ENCODE measurements at places on chromosomes 7 and 10.

DNA sequence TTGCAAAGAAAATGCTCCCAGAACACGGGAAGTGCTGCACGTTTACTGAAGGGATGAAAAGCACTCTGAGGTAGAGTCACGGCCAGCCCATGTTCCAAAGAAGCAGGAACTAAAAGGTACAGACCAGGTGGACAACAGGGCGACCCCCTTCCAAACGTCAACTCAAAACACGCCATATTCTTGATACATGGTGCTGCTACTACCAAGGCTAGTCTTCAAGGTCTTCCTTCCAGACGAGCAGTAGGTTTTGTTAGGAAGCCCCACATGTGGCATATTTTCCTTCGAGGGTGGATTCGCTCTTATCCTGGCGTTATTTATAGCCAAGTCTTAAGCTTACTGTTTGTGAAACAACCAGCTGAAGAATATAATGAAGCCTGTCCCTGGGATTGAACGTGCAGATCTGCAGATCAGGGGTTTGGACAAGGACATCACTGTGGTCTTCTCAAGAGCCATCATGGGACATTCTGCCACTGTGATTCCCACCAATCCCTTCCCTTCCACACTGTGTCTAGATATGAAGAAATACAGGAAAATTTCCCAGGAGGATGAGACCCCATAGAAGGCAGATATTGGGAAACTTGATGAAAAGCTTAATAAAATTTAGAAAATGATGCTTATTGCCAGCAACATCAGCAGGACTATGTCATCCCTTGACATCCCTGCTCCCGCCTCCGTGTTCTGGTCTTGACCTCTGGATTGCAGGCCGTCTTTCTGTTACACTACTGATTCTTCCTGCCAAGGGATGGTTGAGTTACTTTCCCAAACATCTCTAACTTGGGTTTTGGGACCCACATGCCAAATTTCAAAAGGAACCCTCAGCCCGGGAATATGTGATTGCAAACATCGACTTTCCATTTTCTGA is 734.4 kb downstream of the PARD3 start:
- DNase-seq = no peak

- peak; percentile 94 for DNase-seq
Measured at GRCh38 chr10:35259769-35260397, 76.4 kb upstream of the CCNY start.

DNA sequence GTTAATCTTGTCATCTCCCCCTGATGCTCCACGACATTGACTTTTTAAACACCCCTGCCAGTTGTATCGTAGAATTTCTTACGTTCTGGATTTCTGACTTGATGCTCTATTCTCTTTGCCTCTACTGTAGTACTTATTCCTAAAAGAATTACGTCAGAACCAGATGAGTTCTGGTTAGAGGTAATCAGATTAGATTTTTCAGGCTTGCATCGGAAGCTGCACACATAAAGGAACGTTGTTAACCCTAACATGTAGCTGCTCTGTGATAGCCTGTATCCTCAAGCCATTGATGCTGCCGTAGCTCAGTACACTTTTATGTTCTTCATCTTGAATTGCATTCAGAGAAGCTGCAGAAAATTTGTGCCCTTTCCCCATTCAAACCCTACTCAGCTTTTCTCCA is 26.3 kb upstream of the TMEM236 start:
- no peak for DNase-seq

- DNase-seq = peak; percentile 8
Measured at GRCh38 chr7:55939514-55940123, 12.1 kb upstream of the MRPS17 start.

- DNase-seq = peak; percentile 45
Measured at GRCh38 chr10:60537697-60538096, 148.0 kb upstream of the ANK3 start.

GRCh38 chr7:44617225-44617890 is 10.9 kb downstream of the OGDH start:
- peak; percentile 43 for DNase-seq

- DNase-seq = no peak
Measured at GRCh38 chr7:25369786-25370185, 141.5 kb upstream of the NPVF start.

- peak; percentile 98 for DNase-seq
Measured at GRCh38 chr7:101138213-101138870, 11.4 kb downstream of the SERPINE1 start.

DNA sequence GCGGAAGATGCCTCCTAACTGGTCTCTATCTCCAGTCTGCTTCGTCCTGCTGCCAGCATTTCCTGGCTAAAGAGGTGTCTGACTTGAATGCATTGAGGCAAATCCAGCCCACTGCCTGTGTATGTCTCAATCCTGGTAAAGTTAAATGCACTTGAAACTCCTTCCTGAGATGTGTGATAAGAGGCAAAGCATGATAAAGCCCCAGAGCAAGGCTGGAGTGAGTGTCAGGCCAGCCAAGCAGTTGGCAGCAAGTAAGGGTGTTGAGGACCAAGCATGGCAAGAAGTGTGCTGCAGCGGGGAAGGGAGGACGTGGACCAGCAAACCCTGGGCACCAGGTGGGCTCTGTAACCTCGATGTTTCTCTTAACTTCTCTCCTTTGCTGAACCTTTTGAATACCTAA is 29.1 kb downstream of the LRRC18 start:
- no peak for DNase-seq

GRCh38 chr7:147423875-147424274 is 1166.7 kb upstream of the C7orf33 start:
- no peak for DNase-seq

DNA sequence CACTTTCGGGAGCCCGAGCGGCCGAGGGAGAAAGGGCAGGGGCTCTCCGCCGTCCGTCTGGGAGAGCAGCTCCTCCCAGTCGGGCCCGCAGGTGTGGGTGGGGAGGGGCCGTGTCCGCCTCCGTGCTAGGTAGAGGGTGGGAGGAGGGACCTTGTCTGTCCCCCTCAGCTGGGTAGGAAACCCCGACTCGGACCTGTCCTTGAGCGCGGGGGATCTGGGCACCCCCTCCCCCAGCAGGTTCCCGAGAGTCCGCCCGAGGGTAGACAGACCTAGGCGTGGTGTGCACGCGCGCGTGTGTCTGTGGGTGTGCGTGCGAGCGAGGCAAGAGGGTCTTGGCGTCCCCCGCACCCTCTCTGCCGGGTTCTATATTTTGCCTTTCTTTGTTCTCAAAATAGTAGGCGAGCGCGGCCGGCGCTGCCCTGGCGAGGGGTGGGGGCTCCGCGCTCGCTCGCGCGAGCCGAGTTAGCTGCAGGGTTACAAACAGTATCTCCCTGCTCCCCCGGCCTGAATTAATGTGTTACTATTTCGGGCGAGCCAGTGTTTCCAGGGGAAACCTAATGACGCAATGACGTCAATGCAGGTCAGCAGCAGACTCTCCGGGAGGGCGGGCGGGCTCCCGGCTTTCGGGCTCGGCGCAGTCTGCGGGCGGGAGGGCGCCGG is 73.9 kb upstream of the LEP start:
- peak; percentile 68 for DNase-seq

GRCh38 chr10:133565441-133566294 is at the start of gene SYCE1:
TSS of gene SYCE1 (minus strand) at chr10:133565583. CDS start at chr10:133565529, 54 bp downstream.
- no peak for DNase-seq

GRCh38 chr7:149788300-149788851 is 15.0 kb upstream of the ZNF467 start:
- no peak for DNase-seq

DNA sequence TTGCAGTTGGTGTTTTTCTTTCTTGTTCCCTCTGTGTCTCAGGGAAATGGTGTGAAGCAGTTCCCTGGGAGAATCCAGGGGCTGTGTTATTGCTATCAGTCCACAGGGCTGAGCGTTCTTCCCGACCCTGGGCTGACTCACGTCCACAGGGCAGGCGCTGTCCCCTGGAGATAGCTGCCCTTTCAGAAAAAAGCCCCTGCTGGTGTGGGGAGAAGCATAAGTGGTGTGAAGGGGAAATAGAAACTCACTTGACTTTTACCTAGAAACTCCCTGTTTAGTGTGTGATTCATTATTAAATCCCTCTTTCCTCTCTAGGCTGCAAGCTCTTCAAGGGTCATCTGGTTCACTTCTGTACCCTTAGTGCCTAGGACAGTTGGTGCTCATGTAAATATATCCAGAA is 63.3 kb upstream of the SMNDC1 start:
- no peak for DNase-seq

- peak; percentile 100 for DNase-seq
Measured at GRCh38 chr7:94183289-94183749, 179.2 kb upstream of the BET1 start.

DNA sequence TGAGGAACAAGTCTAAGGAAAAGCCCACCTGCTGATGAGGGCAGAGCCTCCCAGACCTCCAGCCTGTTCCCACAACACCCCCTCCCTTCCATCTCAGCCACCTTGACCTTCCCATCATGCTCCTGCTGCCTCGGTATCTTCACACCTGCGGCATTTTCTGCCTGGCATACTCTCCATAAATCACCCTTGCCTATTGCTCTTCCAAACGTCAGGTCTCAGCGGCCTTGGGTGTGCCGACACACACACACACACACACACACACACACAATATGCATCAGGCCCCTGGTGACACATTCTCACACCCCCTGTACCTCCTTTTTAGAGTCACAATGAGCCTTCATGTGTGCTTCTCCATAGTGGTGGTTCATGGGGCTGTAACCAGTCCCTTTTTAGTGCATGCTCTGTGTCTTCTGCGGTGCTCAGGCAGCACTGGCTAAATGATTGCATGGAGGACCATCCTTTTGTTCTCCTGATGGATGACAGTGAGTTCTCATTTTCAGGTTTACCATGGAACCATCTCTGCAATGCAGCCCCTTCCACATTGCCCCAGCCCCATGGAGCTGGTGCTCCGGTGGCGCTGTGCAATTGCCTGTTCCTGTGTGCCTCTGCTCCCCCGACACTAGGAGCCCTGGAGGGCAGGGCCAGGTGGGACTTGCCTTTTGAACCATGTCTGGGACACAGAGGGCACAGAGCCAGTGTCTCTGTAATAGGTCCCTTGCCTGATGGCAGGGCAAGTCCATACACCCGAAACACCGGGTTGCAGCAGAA is 4.5 kb downstream of the ADIRF start:
- DNase-seq = no peak

GRCh38 chr10:79445977-79446757 is 743 bp upstream of the ZCCHC24 start:
- peak; percentile 48 for DNase-seq

DNA sequence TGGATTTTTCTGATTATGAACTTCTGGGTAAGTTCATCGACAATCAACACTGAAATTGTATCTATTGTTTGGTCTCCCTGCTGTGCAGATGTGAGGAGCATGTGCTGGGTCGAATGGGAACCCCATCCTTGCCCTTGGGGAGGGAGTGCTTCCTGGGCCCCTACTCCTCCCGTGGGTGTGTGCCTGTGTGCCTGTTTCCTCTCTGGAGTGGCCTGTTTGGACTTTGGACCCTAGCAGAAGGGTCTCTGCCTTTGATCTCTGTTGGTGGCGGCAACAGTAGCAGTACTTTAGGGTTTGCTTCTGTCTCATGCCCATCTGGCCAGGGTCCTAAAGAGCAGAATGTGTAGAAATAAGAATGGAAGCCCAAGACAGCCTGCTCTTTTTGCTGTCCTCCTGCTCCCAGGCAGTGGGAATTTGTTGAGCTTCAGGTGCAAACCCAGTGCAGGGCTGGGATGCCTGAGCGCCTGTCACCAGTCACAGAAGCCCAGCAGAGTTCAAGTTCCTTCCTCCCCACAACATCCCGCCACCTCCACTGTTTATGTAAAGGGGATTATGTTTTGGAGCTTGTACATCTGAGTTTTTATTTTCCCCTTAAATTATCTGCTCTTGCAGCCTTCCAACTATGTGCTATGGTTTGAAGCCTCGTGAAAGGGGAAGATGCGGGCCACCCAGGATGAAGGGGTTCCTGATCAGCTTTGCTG is 1.5 kb upstream of the TACR2 start:
- DNase-seq = no peak

- DNase-seq = peak; percentile 14
Measured at GRCh38 chr7:131225619-131226513, 101.8 kb upstream of the MKLN1 start.

DNA sequence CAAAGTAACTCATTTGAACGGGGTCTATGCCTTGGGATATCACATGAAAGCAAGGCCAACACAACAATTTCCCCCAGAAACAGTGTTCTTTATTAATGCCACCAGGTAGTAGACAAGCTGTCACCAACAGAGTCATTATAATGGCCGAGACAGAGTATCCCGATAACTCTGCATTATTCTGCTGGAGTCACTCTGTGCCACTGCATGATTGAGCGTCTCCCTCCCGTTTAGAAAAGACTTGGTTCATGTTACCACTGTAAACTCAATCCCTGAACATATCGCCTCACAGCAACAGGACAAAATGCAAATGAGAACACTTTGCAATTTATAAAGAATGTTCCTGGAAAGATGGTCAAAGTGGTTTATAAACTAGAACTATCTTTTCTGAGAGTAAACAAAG is 932.5 kb downstream of the GATA3 start:
- no peak for DNase-seq

GRCh38 chr7:14432924-14433323 is 443.5 kb upstream of the ETV1 start:
- DNase-seq = no peak

- no peak for DNase-seq
Measured at GRCh38 chr7:7242899-7243298, 60.6 kb downstream of the C1GALT1 start.

DNA sequence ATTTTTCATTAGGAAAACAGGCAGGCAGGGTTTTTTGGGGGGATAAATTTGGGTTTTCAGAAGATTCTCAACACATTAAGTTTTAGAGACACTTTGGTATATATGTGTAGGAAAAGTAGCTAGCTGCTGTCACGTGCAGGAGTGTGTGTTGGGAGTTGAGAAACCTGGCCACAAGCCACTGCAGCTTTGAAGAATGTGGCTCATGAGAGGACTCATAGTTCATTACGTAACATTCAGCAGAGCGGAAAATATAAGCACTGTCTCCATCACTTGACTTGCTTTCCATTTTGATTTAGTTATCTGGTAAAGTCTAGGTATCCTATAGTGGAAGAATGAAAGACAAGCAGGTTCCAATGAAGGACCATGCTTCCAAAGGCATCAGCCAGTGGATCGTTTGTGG is 31.2 kb downstream of the SMNDC1 start:
- DNase-seq = peak; percentile 39

GRCh38 chr7:72493850-72494661 is 81.9 kb upstream of the CALN1 start:
- peak; percentile 53 for DNase-seq

GRCh38 chr10:126196281-126196680 is 192.0 kb downstream of the ADAM12 start:
- DNase-seq = no peak

DNA sequence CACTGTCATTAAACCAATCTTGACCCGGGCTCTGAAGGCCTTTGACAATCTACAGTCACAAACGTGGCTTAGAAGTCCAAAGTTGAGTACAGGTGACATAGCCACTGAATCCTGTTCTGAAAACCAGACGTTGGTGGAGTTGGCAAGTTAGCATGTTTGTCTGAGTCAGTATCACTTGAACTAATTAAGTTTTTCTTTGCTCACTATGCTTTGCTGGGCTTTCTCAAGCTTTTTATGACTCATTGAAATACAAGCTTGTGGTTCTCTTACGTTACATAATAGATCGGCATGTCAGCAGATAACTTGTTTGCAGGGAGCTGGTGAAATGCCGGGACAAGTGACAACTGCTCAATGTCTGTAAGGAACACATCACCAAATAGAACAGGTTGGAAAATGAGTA is 53.8 kb downstream of the ARL5B start:
- peak; percentile 96 for DNase-seq
